ENCODE measurements at places on chromosomes 7 and 10.

DNA sequence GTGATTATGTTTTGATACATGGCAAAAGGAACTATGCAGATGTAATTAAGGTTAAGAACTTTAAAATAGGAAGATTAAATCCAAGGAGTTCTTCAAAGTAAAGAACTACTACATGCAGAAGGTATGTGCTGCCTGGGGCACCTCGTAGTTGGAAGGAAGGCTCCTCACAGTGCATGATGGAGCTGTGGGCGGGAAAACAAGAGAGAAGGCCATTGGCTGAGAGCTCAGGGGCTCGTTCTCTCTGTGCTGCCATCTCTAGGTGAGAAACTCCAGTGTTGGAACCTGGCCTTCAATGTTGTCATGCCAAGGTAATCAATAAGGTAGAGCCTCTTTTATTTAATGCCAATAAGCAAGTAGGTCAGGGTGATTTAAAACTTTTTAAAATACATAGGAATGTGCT, 391.4 kb upstream of the ETV1 start:
- no peak for DNase-seq

- no peak for DNase-seq
Observed at GRCh38 chr7:28908775-28909174, 49.4 kb downstream of the TRIL start.

DNA sequence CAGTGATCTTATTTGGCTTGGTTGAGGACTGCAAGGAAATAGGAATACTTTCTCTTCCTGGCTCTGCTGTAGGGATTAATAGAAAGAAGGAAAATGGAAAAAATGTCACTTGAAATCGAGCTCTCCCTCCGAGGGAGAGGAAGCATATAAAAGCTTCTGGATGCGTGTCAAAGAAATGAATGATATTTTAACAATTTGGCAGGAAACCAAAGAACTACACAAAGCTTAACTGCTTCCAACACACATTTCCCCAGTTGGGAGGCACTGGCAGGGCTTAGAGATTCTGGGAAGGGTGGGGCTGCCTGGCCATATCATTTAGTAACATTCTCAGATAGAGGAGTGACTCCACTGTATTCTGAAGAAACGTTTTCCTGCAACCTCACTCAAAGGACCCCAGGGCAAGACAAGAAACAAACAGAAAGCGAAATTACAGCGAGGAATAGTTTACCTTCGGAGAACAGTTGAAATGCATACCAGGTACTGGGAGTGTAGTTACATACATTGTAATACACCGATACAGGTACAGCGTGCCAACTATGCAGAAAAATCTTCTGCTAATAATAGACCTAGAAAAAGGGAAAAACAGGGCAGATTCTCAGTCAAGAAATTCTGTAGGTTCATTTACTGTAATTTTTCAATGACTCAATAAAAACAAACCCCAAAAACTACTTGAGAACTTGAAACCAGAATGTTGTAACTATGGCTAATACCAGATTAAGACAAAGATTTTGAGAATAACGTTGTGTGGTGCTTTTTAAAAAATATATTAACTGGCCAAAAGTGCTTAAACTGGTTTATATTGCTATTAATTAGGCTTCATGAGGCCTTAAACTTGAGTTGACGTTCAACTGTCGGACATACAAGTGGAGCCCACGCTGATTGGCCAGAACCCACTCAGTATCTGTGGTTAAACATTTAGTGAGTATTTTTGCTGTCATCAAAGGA, 75.7 kb upstream of the ASAH2 start:
- DNase-seq: no peak

- no peak for DNase-seq
Observed at GRCh38 chr10:18268005-18268404, 127.8 kb downstream of the CACNB2 start.

DNA sequence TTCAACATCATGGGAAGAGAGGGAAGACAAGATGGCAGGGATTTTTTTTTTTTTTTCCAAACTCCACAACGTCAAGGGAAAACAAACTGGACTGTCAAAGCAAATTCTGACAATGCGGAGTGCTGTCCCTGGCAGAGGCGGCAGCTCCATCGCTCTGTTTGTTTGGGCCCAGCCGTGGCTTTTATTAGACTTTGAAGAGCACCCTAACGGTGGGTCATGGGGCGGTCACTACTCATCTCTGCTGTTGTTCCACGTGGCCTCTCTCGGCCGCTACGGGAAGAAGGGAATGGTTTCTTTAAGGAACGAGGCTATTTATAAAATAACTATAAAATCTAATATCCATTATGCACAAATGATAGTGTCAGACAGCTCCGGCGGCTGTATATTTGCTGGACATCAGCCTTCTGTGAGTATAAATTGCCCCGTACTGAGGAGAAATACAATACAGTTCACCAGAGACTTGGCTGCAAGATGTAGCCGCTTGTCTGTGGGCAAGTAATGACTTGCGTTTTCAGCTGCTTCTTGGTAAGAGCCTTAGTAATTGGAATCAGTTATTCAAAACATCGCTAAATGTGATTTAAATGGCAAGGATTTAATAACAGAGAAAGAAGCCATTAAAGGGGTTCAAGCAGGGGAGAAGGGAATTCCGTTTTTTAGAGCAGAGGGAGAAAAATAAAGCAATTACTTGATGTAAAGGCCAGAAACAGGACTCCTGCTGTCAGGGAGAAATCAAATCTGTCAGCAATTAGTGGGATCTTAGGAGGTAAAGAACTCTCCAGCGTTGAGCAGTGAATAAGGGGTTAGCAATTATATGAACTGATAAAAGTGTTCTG, 61.7 kb upstream of the RAB11FIP2 start:
- DNase-seq: no peak

- no peak for DNase-seq
Observed at GRCh38 chr10:33798754-33799153, 464.3 kb upstream of the NRP1 start.

GRCh38 chr10:120451968-120452367, 5.1 kb upstream of the PLPP4 start:
- DNase-seq: no peak

GRCh38 chr10:97102441-97102840, 83.3 kb downstream of the SLIT1 start:
- DNase-seq: no peak

All from stimulated activated CD4-positive, alpha-beta T cell treated with anti-CD3 and anti-CD28 coated beads, Interleukin-2, amount 100 ng/mL, for 24 hours (primary cell).